ENCODE measurements at places on chromosomes 5 and 9.

DNA sequence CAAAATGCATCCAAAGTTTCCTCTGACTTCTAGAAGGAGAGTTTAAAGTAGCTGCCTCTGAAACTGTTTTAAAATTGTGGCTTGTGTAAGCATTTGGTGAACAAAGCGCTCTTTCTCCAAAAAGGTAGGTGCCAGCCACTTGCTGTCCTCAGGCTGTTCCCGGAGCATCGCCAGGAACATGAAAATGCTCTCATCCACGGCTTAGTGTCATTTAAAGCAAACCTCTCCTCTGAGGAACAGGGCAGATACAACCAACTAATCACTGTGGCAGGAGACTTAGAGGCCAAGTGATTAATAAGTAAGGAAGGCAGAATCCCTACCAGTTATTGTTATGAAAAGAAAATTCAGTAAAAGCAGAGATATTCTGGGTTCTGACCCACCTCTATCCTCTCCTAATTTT lies 165.6 kb downstream of the DCP2 start:
- DNase-seq: no peak

DNA sequence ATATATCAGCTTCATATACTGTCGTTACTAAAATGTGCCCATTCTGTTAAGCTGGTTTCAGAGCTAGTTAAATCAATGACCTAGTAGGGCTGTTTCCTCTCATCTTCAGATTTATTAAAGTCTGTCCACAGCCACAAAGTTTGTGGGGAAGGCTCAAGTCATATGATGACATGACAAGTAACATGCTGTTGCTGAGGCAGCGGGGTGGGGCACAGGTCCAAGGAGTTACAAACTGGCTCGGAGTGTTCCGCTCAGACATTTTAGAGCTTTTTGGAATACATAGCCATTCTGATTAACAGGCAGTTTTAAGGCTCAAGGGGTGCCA lies 2.7 kb upstream of the ANP32B start:
- DNase-seq: peak; percentile 53

- DNase-seq: no peak
Observed at GRCh38 chr9:135480071-135480939, 723 bp downstream of the PPP1R26 start.

DNA sequence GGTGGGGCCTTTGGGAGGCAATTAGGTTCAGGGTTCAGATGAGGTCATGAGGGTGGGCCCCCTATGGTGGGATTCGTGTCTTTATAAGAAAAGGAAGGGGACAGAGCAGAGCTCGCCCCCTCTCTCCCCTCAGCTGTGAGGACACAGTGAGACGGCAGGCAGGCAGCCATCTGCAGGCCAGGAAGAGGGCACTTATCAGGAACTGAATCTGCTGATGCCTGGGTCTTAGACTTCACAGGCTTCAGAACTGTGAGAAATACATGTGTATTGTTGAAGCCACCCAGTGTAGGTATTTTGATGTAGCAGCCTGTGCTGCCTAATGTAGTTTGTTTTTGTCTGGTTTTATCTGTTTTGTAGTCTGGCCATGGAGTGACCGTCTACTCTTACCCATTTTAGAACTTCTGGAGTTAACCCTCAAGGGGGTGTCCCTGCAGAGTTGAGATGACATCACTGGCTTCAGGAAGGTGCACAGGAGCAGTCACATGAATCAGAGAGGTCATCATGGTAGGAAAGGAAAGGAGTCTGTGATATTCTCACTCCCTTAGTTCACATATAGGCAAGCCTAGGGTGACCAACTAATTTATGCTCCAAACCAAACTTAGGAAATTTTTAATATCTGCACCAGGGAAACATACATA lies 71.0 kb downstream of the LRRC70 start:
- DNase-seq: no peak

DNA sequence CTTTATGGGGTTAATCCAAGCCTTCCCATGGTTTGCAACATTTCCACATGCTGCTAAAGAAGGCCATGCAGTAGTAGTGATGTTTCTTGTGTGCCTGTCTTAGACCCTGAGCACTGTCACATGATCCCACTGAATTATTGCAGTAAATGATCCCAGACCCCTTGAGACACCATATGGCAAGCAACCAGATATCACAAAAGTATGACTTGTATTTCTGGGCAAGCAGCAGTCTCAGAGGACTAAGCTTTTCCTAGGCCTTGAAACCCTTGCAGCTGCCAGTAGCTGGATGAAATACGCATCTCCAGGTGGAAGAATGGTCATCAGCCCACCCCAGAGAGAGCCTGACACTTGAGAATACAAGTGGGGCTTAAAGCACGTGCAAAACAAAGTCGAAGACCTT lies 41.8 kb downstream of the CDO1 start:
- DNase-seq: peak; percentile 95

DNA sequence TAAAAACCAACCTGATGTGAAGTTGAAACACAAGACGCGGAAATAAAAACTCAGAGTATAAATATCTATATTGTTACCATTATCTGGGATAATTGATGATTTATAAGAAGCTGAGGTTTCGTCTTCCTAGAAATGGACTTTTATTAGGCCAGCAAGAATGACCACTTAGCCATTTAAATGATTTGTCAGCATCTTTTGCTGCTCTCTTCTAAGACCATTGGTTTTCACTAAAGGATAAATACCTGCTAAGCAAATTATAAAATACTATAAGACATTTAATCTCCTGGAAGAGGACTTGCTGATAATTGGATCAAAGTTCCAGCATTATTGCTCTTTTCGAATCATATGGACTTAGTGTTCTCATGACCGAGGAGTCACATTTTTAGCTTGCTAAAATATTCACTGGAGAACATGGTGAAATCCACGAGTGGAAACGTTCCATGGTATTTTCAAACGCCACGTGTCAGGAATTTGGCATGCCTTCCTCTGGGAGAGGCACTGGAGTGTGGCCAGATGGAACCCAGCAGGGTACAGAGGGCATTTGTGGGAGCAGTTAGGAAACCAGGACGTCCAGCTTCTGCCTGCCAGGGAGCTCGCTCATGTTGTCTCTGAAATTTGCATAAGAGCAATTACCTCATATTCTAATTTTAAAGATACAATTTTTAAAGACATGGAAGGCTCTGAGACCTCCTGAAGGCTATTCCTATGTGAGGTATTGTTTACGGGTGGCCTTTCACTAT lies 43.1 kb downstream of the TNFAIP8 start:
- no peak for DNase-seq

- no peak for DNase-seq
Observed at GRCh38 chr5:128163991-128164390, 80.4 kb downstream of the SLC12A2 start.

- DNase-seq: no peak
Observed at GRCh38 chr9:83296123-83296522, 233.2 kb upstream of the RASEF start.

DNA sequence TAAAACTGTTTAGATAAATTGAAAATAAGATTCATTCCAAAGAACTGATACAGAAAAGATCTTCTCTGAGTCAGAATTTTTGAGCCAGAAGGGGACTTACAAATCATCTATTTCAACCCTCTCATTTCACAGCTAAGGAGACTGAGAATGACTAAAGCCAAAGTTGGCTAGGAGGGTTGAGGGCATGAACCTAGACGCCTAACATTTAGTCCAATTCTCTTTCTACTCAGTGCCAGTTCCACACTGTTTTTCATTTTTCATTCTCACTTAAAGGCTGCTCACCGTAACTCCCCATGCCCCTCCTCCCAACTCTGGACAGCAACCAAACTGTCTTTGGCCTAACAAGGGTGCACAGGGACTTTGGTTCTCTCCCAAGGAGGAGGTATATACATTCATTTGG lies 364.0 kb downstream of the NDUFS4 start:
- no peak for DNase-seq

DNA sequence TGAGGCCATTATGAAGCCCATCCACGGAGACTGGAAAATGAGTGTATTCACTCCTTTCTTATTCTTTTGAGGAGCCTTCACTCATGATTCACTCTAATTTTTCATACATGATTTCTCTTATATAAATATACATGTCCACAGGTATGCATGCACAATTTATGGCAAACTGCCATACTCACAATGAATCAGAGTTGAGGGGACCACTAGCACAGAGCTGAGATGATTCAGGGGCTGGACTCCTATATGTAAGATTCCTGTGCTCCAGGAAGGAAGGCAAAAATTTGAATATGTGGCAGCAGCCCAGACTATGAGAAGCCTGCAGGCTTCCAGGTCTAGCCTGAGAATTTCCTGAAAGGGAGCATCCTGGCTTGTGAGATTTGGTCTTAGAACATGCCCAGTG lies 484.6 kb downstream of the PRELID2 start:
- DNase-seq: no peak

DNA sequence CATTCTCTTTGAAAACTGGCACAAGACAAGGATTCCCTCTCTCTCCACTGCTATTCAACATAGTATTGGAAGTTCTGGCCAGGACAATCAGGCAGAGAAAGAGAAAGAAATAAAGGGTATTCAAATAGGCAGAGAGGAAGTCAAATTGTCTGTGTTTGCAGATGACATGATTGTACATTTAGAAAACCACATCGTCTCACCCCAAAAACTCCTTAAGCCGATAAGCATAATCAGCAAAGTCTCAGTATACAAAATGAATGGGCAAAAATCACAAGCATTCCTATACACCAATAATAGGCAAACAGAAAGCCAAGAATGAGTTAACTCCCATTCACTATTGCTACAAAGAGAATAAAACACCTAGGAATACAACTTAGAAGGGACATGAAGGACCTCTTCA lies 21.0 kb upstream of the EPB41L4A start:
- no peak for DNase-seq

GRCh38 chr5:176793343-176793699 lies 17.0 kb upstream of the UNC5A start:
- DNase-seq: no peak

- DNase-seq: no peak
Observed at GRCh38 chr9:121499177-121499426, 542 bp downstream of the GGTA1 start.

- DNase-seq: no peak
Observed at GRCh38 chr9:127970401-127971313, 10.1 kb downstream of the EEIG1 start.

DNA sequence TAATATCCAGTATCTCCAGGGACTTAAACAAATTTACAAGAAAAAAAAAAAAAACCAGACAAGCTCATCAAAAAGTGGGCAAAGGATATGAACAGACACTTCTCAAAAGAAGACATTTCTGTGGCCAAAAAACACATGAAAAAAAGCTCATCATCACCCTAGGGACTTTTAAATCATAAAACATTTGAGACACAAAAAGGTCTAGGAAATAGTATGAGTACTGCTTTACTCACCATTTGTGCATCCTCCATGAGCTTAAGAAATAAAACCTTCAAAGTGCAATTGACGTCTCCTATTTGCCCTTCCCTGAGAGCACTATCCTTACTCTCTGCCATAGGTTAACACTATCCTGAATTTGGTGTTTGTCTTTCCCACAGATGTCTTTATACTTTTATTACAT lies 193.7 kb upstream of the NREP start:
- DNase-seq: no peak
